ENCODE measurements at places on chromosomes 5 and 9. TPM values are rescaled to one million over a fixed set of nuclear protein-coding genes. Genes with fewer than 3 reads are reported as not detected.

GRCh38 chr9:128054087-128054486 lies 13.0 kb downstream of the NAIF1 start:
- DNase-seq = no peak
- H3K27me3 ChIP-seq = no peaks in the 10 kb centered on the region
- no peak overlapping the region for H3K27ac ChIP-seq
- H3K4me3 ChIP-seq = no peak overlapping the region
- peaks cover 2% of the 10 kb centered on the region for H3K4me1 ChIP-seq

TPM2 gene
- total RNA-seq = 257 TPM

DNA sequence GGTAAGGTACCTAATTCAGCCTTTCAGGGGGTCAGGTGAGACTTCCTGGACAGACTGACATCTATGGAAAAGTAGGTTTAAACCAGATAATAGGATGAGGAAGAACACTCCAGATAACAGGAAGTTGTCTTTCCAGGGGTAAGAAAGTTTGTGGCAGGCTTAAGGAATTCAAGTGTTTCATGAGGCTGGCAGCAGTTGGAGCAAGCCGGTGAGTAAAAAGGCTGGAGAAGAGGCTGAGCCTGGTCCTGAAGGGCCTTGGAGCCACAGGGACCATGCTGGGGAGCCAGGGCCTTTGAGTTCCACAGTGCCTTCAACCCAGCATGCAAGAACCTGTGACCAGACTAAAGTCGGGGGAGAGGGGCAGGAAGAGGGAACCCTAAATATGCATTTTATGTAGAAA lies 353.4 kb downstream of the SPOCK1 start:
- H3K4me3 ChIP-seq = no peak overlapping the region
- H3K27me3 ChIP-seq = no peaks in the 10 kb centered on the region
- no peaks in the 10 kb centered on the region for H3K36me3 ChIP-seq

QRFP gene
- not detected for total RNA-seq

DNA sequence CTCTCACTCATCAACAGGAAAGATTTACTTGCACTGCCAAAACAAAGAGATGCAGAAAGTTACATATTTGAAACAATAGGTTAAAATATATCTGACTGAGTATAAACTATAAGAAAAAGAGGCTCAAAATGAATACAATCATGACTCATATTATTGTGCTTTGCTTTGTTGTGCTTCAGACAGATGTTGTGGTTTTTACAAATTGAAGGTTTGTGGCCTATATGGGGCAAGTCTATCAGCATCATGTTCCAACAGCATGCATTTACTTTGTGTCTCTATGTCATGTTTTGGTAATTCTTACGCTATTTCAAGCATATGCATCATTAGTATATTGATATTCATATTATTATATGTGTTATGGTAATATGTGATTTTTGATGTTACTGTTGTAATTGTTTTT lies 330.0 kb downstream of the PRR16 start:
- H3K27ac ChIP-seq = no peak overlapping the region
- H3K27me3 ChIP-seq = no peaks in the 10 kb centered on the region
- no peaks in the 10 kb centered on the region for H3K4me1 ChIP-seq
- no peak for DNase-seq
- H3K4me3 ChIP-seq = no peak overlapping the region
- no peaks in the 10 kb centered on the region for H3K36me3 ChIP-seq

EQTN gene
- total RNA-seq = not detected
